ENCODE measurements at places on chromosomes 7 and 10.

- no peak for DNase-seq
These were observed 29.2 kb upstream of the APBB1IP start for GRCh38 chr10:26408858-26409494.

DNA sequence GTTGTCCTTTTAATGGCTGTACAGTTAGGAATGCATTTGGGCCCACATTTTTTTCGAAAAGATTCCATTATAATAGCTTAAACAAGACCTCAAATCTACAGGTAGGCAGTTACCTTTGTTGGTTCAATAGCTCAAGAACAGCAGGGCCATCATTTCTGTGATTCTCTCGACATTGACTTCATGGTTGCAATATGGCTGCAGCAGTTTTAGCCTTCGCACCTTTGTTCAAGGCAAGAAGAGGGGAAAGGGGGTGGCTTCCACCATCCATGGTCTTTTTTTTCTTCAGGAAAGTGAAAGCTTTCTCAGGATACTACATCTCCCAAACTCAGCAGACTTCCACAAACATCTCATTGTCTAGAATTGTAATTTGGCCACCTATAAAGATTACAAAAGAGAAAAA is 2.2 kb upstream of the KBTBD2 start:
- no peak for DNase-seq

- no peak for DNase-seq
These were observed 338.5 kb downstream of the SEMA3D start for GRCh38 chr7:84848219-84848973.

GRCh38 chr7:45237788-45238461 is 80.3 kb downstream of the RAMP3 start:
- no peak for DNase-seq

DNA sequence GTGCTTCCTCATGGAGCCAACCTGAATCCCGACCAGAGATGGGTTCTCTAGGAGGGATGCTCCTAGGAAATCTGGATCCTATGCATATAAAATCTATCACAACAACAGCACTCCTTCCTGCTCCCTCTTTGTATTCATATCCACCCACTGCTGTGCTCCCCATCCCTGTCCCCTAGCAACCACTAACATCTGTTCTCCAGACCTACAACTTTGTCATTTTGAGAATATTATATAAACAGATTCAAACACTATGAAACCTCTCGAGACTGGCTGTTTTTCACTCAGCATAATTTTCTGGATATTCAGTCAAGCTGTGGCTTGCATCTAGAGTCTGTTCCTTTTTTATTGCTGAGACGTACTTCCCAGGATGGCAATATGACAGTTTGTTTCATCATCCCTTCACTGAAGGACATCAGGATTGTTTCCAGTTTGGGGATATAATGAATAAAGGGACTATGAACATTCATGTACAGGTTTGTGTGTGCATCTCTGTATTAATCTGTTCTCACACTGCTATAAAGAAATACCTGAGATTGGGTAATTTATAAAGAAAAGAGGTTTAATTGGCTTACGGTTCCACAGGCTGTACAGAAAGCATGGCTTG is 36.0 kb upstream of the PRR15 start:
- DNase-seq = no peak

GRCh38 chr7:110283056-110283455 is 807.9 kb upstream of the LRRN3 start:
- no peak for DNase-seq

DNA sequence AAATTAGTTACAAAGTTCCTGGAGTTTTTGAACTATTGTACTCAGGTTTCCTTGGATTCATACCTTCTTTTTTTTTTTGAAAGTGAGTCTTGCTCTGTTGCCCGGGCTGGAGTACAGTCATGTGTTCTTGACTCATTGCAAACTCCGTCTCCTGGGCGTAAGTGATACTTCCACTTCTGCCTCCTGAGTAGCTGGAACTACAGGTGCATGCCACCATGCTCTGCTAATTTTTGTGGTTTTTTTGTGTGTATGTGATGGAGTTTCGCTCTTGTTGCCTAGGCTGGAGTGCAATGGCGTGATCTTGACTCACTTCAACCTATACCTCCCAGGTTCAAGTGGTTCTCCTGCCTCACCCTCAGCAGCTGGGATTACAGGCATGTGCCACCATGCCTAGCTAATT is 22.3 kb downstream of the MCM10 start:
- no peak for DNase-seq

GRCh38 chr10:130621231-130621775 is 485.1 kb downstream of the GLRX3 start:
- no peak for DNase-seq

DNA sequence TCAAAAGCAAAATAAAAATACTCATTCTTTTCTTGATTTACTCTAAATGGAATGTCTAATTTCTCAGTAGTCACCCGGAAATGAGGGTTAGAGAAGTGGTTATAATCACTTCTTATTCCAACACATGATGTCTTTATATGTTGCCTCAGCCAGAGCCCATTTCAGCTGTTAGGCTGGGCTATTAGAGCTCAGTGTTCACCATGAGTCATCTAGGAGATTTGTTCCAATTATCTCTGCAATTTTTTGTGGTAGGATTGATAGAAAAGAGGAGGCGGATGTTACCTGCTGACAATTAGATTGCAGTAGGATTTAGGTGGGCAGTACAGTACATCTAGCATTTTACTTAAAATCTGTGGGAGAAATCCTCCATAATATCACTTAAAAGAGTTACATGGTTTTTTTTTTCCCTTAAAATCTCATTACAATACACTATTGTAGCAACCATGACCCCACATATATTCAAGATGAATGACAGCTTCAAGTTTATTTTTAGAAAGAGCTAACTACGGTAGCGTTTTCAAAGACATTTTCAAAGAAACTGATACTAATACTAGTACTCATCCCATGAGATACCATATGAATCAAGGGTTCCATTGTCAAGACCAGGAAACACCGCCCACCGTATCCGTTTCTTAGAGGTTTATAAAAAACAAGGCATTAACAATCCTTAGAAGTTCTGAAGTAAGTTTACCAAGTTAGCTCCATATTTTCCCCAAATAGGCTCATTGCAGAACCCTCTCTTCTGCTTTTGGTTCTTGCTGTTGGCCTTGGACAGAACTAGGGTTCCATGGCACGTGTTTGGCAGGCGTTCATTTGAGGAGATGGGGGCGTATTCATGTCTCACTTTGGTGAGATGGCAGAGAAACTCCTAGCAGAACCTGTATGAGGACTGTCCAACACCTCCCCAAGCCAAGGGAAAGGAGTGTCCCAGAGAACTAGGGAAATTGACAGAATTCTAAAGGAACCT is 10.4 kb downstream of the CPA2 start:
- no peak for DNase-seq

DNA sequence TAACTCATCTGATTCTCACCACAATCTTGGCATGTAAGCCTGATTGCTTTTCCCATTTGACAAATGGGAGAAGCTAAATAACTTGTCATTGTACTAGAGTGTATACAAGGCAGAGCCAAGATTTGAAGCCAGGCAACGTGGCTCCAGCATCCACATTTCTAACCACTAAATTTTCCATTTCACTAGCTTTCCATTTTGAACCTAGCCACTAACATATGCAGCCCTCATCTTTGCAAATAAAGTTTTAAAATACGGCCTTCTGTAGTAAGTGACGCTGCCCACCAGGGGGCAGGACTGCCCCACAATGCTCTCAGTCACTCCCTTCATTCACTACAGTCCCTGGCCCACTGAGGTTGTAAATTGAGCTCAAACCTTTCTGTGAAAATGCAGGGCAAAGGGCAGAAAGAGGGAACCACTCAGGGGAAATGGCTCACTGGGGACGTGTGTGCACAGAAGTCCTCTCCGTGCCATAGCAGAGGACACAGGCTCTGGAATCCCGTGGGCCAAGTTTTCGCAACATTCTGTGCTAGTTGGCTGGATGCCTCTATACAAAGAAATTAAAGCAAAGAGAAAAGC is 315.7 kb downstream of the TNS3 start:
- no peak for DNase-seq

- DNase-seq = no peak
These were observed 629 bp upstream of the DNAJC9 start for GRCh38 chr10:73247509-73248258.

- DNase-seq = no peak
These were observed 29.9 kb upstream of the MPP7 start for GRCh38 chr10:28332726-28333125.

DNA sequence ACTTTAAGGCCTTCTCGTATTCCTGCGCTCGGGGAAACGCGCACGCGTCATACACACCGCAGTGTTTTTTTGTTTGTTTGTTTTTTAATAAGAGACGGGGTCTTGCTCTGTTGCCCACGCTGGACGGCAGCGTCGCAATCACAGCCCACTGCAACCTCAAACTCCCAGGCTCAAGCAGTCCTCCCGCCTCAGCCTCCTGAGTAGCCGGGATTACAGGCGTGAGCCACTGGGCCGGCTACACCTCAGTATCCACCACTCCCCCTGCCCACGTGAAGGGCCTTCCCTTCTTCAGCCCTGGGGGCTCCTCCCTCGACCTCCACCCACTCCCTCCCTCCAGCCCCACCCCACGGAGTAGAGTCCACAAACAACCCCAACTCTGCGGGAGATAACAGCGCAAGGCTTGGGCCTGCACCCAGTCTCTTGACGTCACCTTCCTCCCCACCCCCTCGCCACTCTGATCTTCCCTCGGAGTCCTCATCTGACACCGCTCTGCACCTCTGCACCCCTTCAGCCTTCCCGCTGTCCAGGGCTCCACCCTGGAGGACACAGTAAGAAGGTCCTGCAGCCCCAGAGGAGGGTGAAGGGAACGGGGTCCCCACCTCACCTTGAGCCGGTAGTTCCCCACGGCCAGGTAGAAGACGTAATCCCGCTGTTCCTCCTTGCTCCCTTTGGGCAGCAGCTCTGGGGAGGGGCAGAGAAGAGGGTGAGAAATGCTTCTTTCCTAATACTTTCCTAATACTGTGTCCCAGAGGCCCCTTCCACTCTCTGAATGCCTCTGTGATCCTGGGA is 2.8 kb upstream of the CLDN15 start:
- DNase-seq = no peak

Data from stimulated activated CD8-positive, alpha-beta memory T cell treated with anti-CD3 and anti-CD28 coated beads, Interleukin-15, amount 100 ng/mL, for 4 hours (primary cell).